ENCODE measurements at places on chromosomes 12 and 14. TPM values are rescaled to one million over a fixed set of nuclear protein-coding genes. Genes with fewer than 3 reads are reported as not detected.

The PAPLN gene
- total RNA-seq, result 32.6 TPM

DNA sequence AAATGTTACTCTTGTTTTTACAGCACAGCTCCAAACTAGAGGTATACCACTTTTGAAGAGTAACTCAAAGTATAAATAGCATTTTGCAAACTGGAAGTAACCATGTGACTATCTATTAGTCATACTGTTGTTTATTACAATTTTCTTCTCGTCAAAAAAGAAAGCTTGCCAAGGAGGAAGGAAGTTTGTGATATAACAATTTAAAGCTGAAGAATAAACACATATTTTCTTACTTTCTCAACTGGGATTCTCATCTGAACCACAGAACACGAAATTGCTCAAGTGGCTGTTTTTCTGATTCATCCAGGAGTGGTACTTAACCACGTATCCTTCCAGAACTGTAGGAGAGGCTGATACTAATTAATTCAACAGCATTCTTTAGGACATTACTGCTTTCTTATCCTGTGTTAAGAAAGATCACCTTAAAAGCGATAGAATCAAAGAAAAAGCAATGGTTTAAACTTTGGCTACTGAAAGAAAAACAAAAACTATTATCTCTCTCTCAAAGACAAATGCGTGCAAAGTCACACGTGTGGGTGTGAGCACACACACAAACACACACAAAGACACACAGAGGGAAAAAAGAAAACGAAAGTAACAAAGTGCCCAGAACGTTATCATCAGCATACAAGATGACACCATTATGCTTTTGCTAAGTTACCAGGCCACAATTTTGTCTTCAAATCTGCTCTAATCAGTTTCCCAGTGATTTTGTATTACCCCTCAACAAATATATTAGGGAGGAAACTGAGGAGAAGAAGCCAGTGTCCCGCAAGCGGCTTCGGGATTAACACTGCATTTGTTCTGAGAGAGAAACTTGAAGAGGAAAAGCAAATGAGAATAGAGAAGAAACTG, at the start of gene CLEC2B:
Gene CLEC2B (minus strand): TSS at position 48 of the 855 bp plus-strand sequence.
- DNase-seq, result peak; percentile 36

GRCh38 chr12:75715682-75716081, 204.3 kb upstream of the KRR1 start:
- no peak for DNase-seq

DNA sequence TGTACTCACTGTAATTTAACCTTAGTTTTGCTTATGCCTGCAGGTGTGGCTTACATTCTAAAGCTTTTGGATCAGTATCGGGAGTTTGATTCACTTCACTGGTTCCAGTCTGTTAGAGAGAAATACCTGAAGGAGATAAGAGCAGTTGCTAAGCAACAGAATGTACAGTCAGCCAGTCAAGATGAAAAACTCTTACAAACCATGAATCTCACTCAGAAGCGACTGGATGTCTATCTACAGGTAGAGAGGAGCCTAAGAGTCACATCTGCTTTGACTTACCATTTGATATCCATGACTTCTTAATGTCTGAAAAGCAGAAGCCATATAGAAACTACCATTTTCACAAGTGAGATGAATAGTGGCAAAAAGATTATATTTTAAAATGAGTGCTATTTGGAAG, 56.5 kb downstream of the WASHC4 start:
- no peak for DNase-seq

GRCh38 chr14:72909163-72909562, 15.3 kb upstream of the DPF3 start:
- no peak for DNase-seq

- DNase-seq, result no peak
Measured at GRCh38 chr14:21867541-21867940, 193.9 kb upstream of the OR4E1 start.

DNA sequence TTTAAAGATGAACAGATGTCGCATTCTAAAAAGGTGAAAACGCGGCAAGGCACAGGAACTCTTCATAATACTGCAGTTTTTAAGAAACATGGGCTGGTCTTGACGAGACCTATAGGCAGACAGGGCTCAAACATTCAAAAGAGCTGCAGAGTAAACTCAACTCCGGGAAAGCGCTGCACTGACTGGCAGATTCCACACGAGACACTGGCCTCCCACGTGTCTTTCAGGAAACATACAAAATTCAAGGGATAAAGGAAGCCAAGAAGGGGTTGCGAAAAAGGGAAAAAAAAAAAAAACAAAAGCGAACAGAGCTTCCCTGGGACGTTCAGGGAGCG, 614 bp upstream of the ARF6 start:
- DNase-seq, result no peak

GRCh38 chr14:67541448-67542387, 8.6 kb downstream of the PLEKHH1 start:
- DNase-seq, result no peak

DNA sequence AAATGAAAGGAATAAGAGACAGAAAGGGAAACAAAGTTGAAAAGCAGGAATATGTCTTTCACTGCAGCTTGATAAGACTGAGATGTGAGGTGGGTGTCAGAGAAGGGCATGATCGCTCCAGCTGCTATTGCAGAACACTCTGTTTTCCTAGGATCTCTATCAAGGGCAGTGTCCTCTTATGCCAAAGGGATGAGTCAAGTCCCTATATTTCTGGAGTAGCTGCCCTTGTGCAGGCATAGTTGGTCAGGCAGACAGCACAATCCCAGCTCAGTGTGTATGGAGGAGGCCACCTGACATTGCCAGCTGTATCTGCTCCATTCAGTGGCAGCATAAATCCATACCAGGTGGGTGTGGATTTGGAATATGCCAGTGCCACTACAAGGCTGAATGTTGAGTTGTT, 101.6 kb downstream of the DAD1 start:
- no peak for DNase-seq

DNA sequence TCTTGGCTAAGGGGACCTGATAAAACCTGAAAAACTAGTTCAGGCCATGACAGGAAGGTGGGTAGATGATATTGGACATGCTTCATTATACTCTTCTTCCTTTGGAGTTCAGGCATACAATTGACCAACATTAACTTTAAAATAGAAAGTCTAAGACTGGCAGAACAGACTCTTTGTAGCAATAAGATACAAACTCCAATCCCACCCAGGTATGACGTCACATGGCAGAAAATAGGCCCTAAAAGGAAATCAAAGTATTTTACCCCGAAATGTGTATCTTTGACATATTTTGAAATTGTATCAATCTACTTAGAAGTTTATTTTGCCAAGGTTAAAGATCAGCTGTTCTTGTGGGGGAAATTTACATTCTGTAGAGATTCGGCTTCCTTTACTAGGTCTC, 198.1 kb upstream of the LRIG3 start:
- DNase-seq, result no peak

DNA sequence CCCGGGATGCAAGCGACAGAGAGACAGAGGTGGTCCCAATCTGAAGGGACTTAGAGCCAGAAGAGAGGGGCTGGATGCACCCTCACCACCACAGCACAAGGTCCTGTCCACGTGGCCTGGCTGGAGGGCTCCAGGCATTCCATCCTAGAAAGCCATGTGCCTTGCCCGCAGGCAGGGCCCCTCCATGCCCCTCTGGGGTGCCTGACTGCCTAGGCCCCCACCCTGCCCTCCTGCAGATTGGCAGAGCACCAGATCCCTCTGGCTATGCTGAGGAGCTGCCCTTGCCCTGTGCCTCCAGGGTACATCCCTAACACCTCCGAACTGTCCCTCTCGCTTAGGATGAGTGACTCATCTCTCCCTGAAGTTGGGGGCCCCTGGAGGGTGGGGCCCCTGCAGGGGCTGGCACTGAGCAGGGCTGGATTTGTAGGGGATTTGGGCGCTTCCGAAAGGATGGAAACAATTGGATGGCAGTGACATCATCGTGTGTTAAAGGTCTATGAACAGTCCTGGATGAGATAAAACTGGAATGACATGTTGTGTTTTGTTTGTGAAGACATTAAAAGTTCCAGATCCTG, 50.9 kb downstream of the CHGA start:
- peak; percentile 40 for DNase-seq
